Stimulated activated CD4-positive, alpha-beta T cell treated with anti-CD3 and anti-CD28 coated beads, Interleukin-1b, Interleukin-23, amount 100 ng/mL, for 24 hours (primary cell): ENCODE measurements at places on chromosomes 7 and 10.

GRCh38 chr10:115129752-115130151, 36.6 kb downstream of the ATRNL1 start:
- no peak for DNase-seq

DNA sequence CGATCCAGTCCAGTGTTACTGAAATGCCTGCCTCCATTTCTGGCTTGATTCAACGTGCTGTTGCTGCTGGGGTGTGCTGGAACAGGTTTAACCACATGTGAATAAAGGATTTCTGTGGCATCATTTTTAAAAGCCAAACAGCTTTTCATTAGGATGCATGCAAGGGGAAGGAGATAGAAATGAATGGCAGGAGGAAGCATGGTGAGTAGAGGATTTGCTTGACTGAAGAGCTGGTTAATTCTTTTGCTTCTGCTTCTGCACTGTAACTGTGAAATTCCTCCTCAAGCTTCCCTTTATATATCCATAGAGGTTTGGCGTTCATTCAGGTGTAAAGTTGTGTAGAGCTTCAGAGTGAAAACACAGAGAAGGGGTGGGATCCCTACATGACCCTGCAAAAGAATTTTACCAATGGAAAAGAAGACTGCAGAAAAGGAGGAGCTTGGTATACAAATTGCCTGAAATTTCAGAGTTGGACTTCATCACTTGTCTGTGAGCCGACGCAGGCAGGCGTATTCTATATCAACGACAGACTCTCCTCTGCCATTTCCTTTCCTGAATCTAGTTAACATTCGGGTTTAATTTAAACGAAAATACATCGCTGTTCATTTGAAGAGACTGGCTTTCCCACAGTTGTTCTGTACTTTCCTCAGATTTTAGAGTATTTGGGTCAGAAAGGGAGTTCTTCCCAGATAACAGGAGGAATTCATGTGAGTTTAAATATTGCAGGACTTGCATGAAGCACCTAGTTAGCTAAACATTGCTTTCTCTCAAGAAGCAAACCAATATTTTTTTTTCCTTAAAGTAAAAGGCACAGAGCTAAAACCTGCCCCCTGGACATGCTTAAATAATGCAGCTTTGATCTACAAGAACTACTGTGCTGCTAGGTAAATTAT, at the start of gene SOSTDC1:
Gene SOSTDC1, minus strand, starts transcription at position 270 of the 893 bp plus-strand sequence. Its CDS starts 70 bp downstream, at position 200.
- no peak for DNase-seq

GRCh38 chr7:93036807-93037206, 81.0 kb downstream of the SAMD9 start:
- no peak for DNase-seq

DNA sequence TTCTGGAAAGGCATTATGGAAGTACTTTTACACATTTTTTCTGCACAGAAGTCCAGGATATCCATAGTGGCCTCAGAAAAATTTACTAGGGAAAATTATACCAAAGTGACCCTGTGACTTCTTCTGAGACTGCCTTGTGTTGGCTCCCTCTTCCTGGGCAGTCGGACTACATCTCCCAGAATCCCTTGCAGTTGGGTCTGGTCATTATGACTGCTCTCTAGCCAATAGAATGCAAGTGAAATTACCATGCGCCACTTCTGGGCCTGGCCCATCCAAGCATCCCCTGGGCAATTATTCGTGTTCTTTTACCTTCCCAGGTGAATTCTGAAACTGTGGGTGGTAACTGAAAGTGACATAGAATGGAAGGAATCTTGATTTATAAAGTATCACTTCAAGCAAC, 430.9 kb downstream of the ACTR3B start:
- no peak for DNase-seq

DNA sequence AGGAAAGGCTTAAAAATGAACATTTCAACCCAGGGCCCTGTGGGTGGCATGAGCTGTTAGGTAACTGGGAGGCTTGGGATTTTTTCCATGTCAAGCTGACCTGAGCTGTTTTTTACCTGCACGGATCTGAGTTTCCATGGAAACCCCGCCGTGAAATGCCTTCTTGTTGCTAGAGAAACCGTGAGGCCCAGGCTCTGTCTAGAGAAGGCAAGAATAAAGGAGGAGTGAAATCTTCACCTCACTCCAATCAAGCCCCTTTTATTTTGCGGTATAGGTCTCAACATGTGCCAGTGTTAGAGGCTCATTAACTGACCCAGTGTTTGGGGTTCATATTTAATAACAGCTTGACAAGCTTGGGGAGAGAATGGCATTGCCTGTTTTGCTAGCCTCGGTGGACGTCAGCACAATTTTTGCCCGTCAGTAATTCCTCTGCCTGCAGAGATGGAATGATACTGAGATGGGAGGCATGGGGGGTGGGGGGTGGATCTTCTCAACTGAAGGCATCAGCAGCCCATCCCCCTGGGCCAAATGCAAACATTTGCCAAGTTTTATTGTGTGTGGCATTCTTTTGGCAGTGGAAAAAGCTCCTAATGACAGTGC, 48.9 kb upstream of the PDCD4 start:
- DNase-seq, result no peak

- DNase-seq, result no peak
Observed at GRCh38 chr10:34771106-34771505, 44.0 kb downstream of the PARD3 start.
